ENCODE measurements at places on chromosomes 7 and 10.
A peak's percentile ranks its signal among the peaks of the same experiment; 100 is the strongest.

GRCh38 chr7:123876557-123877256, 31.7 kb downstream of the HYAL4 start:
- DNase-seq, result no peak

DNA sequence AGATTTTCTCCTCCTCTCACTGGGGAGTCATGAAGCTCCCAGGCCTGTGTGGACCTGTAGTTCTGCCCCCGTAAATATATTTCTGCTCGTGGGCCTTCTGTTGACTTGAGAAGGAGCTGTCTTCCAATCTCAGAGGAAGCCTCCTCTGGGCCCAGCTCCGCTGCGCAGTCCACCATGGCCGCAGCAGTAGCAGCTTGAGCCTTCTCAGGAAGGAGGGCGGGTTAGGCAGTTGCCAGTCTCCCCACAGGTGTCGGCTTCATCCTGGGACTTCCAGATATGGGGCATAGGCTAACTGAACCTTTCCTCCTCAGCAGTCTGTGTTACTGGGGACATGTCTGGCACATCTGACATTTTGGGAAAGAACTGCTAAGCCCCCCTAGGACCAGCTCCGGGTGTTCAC, 62.9 kb upstream of the TRIM8 start:
- no peak for DNase-seq

- DNase-seq, result no peak
These were observed 49.8 kb upstream of the NFE2L3 start for GRCh38 chr7:26102176-26102575.

DNA sequence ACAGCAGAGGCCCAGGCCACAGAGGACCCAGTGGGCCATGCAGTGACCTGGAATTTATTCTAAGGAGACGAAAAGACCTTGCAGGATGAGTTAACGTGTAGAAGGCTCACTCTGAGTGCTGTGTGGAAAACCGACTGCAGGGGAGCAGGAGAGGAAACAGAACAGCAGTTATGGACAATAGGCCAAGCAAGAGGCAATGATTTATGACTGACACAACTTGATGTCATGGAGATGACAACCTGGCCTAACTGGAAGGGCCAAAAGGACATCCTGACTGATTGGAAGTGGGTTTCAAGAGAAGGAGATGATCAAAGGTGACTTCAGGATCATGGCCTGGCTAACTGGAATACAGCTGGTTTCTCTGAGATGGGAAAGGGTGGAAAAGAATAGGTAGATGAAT, 70.2 kb upstream of the RAPGEF5 start:
- no peak for DNase-seq

DNA sequence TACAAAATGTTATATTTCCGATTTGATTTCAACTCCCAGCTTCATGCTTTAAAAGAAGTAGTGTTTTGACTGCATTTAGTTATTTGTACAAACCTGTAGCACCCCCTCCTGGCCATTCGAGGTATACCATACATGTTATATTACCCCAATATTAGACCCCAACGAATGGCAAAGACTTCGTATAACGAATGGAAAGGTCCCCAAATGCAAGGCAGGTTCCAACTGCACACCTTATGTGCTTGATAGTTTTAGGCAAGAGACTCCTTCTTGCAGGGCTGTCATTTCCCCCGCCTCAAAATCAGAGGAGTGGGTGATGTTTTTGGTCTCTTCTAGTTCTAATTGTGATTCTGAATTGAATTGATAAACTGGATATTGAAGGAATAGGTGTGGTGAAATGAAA, 101.1 kb upstream of the TARP start:
- no peak for DNase-seq

GRCh38 chr7:88233828-88234227, 14.0 kb upstream of the SRI start:
- DNase-seq, result no peak

DNA sequence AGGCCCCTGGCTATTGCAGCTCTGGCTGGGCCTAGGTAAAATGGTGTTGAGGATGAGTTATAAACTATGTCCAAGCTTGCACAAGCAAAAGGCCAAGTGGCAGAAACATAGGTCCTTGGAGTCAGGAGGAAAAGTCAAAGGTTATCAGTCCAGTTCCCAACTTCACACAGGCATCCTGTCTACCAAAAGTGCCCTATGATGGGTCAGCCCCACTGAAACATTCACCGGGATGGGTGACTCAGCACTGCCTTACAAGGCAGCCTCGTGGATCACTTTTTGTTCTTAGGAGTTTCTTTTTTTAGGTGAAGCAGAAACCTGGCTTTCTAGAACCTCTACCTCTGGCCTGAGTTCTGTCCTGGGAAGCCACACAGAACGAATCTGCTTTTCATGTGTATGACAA, 158.8 kb upstream of the LYZL2 start:
- no peak for DNase-seq

DNA sequence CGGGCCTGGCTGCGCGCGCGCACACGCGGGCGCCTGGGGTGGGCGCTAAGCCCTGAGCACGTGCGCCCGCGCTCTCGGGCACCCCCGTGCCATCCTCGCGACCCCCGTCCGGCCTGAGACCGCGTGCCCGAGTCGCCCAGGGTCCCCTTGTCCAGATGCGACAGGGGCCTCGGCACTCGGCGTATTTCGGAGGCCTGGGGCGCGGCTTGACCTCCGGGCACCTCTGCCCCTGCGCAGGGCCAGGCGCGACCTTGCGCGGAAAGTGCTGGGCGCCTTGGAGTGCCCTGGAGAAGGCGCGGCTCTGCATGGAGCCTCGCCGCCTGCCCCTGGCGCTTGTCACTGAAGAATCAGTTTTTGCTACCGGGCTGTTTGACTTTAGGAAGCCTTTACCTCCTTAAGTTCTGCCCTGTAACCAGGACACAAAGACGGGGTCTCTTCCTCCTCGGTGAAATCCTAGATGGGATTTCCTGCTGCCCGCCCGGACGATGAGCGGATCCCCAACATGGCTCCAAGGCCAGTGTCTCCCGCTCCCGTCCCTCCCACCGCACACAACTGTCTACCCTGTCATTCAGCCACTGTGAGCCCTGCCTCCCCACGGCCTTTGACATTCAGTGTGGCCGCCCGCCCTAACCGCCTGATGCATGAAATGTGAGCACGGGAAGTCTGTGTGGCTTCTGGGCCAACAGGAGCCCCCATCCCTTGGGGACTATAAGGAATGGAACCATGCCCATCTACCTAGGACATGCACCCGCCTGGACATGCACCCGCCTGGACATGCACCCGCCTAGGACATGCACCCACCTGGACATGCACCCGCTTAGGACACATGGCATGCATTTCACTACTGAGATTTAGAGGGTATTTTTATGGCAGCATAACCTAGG, 1.1 kb upstream of the STK32C start:
- DNase-seq, result peak; percentile 85

- DNase-seq, result peak; percentile 88
These were observed 1.8 kb downstream of the SNCG start for GRCh38 chr10:86960003-86960862.

- no peak for DNase-seq
These were observed 45.1 kb upstream of the PRKG1 start for GRCh38 chr10:51029172-51029641.

DNA sequence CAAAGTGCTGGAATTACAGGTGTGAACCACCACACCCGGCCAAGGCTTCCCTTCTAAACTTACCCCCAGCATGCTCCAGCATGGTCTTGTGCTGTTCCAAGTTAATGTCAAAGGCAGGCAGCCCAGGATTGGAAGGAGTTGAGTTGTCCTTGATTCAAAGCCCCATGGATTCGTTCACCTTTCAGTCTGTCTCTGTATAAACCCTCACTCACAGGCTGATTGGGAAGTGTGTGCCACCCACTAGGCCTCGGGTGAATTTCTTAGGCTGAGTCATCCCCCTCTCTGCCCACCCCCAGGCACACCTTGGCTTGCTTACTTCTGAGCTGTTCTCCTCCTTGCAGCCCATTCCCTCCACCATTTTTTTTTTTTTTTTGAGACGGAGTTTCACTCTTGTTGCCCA, 13.3 kb upstream of the PRDX3 start:
- DNase-seq, result no peak

DNA sequence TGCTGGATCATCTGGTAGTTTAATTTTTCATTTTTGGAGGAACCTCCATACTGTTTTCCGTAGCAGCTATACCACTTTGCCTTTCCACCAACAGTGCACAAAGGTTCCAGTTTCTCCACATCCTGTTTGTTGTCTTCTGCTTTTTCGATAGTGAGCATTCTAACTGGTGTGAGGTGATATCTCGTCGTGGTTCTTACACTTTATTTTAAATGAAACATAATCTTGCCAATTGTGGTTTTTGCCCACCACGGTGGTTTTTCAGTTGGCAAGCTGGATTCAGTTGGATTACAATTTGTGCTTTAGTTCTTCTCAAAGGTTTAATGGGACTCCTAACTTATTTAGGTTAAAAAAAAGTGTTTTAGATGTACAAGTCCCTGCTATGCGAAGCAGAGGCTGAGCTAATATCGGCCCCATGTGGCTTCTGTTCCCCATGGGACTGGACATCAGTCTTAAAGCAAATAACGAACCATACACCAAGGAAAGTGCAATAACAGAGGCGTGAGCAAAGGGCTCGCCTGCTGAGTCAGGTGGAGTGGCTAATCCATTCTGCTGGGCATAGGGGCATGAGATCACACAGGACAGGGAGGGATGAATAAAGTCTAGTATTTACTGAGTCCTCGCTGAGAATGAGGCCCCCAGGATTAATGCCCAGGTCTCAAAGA, 153.6 kb downstream of the AOAH start:
- no peak for DNase-seq

DNA sequence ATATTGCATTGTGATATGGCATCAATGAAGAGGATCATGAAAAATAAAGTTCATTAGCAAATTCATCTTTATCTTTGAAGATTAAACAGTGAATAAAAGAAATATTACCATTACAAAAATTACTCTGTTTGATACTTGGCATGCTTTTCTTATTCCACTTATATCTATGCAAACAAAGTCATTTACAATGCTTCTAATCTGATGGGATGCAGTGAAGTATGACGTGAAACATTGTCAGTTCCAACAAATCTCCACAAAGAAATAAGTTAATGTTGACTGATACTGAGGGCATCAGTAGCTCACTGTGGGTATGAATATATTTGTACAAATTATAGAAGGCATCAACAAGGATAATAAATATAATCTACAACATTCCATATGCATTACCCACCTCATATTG, 672.8 kb upstream of the POT1 start:
- no peak for DNase-seq

- peak; percentile 49 for DNase-seq
These were observed 15.6 kb upstream of the RFC2 start for GRCh38 chr7:74269757-74270277.

Measured in posterior cingulate gyrus (tissue), 11 donors.